ENCODE measurements at places on chromosomes 13 and 19. TPM values are rescaled to one million over a fixed set of nuclear protein-coding genes. Genes with fewer than 3 reads are reported as not detected.

The BRCA2 gene
- 4.1 TPM for polyA plus RNA-seq

The KRTDAP gene
- polyA plus RNA-seq: not detected

The POSTN gene
- 32.0 TPM for polyA plus RNA-seq

The LRRC4B gene
- polyA plus RNA-seq: 208 TPM

The JSRP1 gene
- 0.74 TPM for polyA plus RNA-seq

The FXYD3 gene
- 0.49 TPM for polyA plus RNA-seq

The CCNA1 gene
- 18.5 TPM for polyA plus RNA-seq

The METTL21C gene
- 0.20 TPM for polyA plus RNA-seq

The ADGRE3 gene
- not detected for polyA plus RNA-seq

The KASH5 gene
- polyA plus RNA-seq: 0.21 TPM

The FCAR gene
- polyA plus RNA-seq: 0.18 TPM

The CGB5 gene
- not detected for polyA plus RNA-seq

The GFY gene
- polyA plus RNA-seq: 0.54 TPM

The SIGLEC6 gene
- not detected for polyA plus RNA-seq

The S1PR5 gene
- polyA plus RNA-seq: 1.1 TPM

The TMEM238 gene
- 0.86 TPM for polyA plus RNA-seq

The ETV2 gene
- 4.0 TPM for polyA plus RNA-seq

The LHB gene
- not detected for polyA plus RNA-seq

The RAB20 gene
- polyA plus RNA-seq: 2.6 TPM

The KLK2 gene
- not detected for polyA plus RNA-seq

The DHDH gene
- 2.7 TPM for polyA plus RNA-seq

The CEACAM16 gene
- not detected for polyA plus RNA-seq

The SOHLH2 gene
- polyA plus RNA-seq: 2.7 TPM

The RASA3 gene
- polyA plus RNA-seq: 31.6 TPM

The NCAN gene
- 623 TPM for polyA plus RNA-seq

The MLLT1 gene
- polyA plus RNA-seq: 132 TPM

The CEACAM8 gene
- not detected for polyA plus RNA-seq

The CRX gene
- polyA plus RNA-seq: 0.18 TPM

The SELENOV gene
- polyA plus RNA-seq: 0.54 TPM

The CCDC169 gene
- 5.0 TPM for polyA plus RNA-seq

The ZNF723 gene
- 0.20 TPM for polyA plus RNA-seq

The NXNL1 gene
- polyA plus RNA-seq: not detected

The TLE6 gene
- polyA plus RNA-seq: 4.6 TPM

The PCP2 gene
- polyA plus RNA-seq: not detected

The PGPEP1 gene
- polyA plus RNA-seq: 21.5 TPM

The CGB8 gene
- polyA plus RNA-seq: not detected

The DNAAF3 gene
- polyA plus RNA-seq: 12.7 TPM

The CGB1 gene
- not detected for polyA plus RNA-seq

The TMEM145 gene
- polyA plus RNA-seq: 119 TPM

The RASAL3 gene
- polyA plus RNA-seq: 4.2 TPM

The ZNF112 gene
- 8.5 TPM for polyA plus RNA-seq

The SIX5 gene
- 17.5 TPM for polyA plus RNA-seq

The ZNF813 gene
- polyA plus RNA-seq: 2.4 TPM

The ZNF576 gene
- 18.4 TPM for polyA plus RNA-seq

The OR10H1 gene
- 0.11 TPM for polyA plus RNA-seq

The UNC13A gene
- polyA plus RNA-seq: 57.4 TPM

The BEST2 gene
- polyA plus RNA-seq: 0.24 TPM

The ZNF284 gene
- 4.6 TPM for polyA plus RNA-seq

The RPL21 gene
- polyA plus RNA-seq: 433 TPM

The RNF113B gene
- polyA plus RNA-seq: not detected
